Heart right ventricle (tissue), 16 donors: ENCODE measurements at places on chromosomes 2 and 18. TPM values are rescaled to one million over a fixed set of nuclear protein-coding genes. Genes with fewer than 3 reads are reported as not detected.
A peak's percentile ranks its signal among the peaks of the same experiment; 100 is the strongest.

DNA sequence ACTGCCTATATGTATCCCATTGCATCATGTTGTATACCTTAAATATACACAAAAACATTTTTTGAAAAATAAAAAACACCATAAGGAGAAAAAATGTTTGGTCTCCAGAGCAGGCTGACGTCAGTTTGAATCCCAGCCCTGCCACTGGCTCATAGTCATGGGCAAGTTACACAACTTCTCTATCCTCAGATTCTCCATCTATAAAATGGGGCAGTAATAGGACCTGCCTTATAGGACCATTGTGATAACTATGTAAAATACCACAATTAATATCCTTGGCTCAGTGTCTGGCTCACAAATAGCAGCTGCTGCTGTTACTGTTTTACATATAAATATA, 135.6 kb downstream of the SMAD7 start:
- H3K27ac ChIP-seq: no peak overlapping the region
- no peaks in the 10 kb centered on the region for H3K27me3 ChIP-seq
- H3K4me1 ChIP-seq: peaks cover 27% of the 10 kb centered on the region
- H3K36me3 ChIP-seq: no peaks in the 10 kb centered on the region

Gene EFR3B
- 1.3 TPM for polyA plus RNA-seq

GRCh38 chr2:10982931-10983701, 71.4 kb downstream of the KCNF1 start:
- no peaks in the 10 kb centered on the region for H3K27me3 ChIP-seq
- peak overlapping the region; percentile 53 for H3K27ac ChIP-seq
- no peaks in the 10 kb centered on the region for H3K4me1 ChIP-seq
- no peaks in the 10 kb centered on the region for H3K36me3 ChIP-seq

DNA sequence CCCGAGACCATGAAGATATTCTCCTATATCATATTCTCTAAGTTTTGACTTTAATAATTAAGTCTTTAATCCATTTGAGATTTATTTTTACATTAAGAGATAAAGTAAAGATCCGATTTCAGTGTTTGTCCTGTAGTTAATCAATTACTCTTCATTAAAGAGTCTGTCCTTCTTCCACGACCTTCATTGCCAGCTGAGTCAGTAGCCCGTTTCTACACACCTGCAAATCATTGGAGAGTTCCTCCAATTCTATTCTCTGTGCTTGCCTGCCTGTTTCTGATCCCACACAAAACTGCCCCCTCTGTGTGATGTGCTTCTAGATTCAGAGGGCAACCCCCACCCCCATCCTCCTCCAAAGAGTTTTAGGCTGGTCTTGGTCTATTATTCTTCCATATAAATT, 119.2 kb downstream of the KCNF1 start:
- DNase-seq: no peak
- no peaks in the 10 kb centered on the region for H3K36me3 ChIP-seq
- no peaks in the 10 kb centered on the region for H3K27me3 ChIP-seq
- H3K4me3 ChIP-seq: no peak overlapping the region
- H3K27ac ChIP-seq: no peak overlapping the region
- no peaks in the 10 kb centered on the region for H3K4me1 ChIP-seq

Gene TEKT4
- polyA plus RNA-seq: not detected

GRCh38 chr18:7720395-7720794, 153.3 kb downstream of the PTPRM start:
- H3K36me3 ChIP-seq: no peaks in the 10 kb centered on the region
- H3K27me3 ChIP-seq: no peaks in the 10 kb centered on the region
- no peak overlapping the region for H3K27ac ChIP-seq
- H3K4me1 ChIP-seq: peaks cover 29% of the 10 kb centered on the region

Gene INHBB
- 5.9 TPM for polyA plus RNA-seq
